ENCODE measurements at places on chromosomes 2 and 18.

- no peak for DNase-seq
These were observed 106.4 kb downstream of the POLE4 start for GRCh38 chr2:75064691-75065396.

DNA sequence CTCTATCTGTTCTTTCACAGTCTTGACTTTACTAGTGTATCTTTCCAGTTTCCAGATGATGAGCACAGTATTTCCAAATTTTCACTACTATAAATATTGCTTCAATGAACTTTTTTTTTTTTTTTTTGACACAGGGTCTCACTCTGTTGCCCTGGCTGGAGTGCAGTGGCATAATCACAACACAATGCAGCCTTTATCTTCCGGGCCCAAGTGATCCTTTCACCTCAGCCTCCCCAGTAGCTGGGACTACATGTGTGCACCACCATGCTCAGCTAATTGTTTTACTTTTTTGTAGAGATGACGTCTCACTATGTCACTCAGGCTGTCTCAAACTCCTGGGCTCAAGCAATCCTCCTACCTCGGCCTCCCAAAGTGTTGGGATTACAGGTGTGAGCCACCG lies 142.8 kb downstream of the SRBD1 start:
- DNase-seq = no peak

- no peak for DNase-seq
These were observed 52.7 kb downstream of the PDCL3 start for GRCh38 chr2:100615471-100615870.

- DNase-seq = no peak
These were observed 68.8 kb upstream of the CD28 start for GRCh38 chr2:203637471-203638167.

GRCh38 chr2:109129921-109130722 lies 1.1 kb downstream of the SH3RF3 start:
- no peak for DNase-seq

GRCh38 chr2:52570716-52571115 lies 1196.9 kb upstream of the CHAC2 start:
- no peak for DNase-seq

GRCh38 chr2:236786751-236787150 lies 217.1 kb downstream of the ACKR3 start:
- no peak for DNase-seq

DNA sequence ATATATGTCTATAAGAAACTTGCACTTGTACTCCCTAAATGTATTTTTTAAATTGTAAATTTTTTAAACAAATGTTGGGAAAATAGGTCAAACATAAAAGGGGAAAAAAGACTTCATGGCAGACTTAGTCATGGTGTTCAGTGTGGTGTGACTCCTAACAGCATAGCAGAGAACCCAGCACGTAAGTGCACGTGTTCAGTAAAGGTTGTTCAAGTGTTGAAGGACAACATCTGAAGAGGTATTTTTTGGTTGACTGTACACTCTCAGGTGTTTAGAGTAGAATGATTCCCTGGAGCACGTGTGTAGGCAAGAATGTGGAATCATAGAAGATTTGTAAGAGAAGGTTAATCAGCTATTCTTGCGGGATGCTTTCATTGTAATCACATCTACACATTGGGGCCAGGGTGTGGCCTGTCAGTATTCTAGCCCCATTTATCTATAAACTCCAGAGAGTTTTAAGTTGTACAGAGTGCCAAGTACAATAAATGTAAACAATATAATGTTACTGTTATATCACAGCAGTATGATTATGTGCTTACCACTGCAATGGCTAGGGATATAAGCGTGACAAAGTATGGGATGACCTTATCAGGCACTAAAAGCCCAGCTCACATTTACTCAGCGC lies 106.8 kb downstream of the CRIM1 start:
- no peak for DNase-seq

GRCh38 chr2:222752746-222753145 lies 81.3 kb downstream of the MOGAT1 start:
- no peak for DNase-seq

- no peak for DNase-seq
These were observed 38.4 kb downstream of the LONRF2 start for GRCh38 chr2:100283724-100284501.

- no peak for DNase-seq
These were observed 457.0 kb upstream of the HNMT start for GRCh38 chr2:137507237-137507636.

DNA sequence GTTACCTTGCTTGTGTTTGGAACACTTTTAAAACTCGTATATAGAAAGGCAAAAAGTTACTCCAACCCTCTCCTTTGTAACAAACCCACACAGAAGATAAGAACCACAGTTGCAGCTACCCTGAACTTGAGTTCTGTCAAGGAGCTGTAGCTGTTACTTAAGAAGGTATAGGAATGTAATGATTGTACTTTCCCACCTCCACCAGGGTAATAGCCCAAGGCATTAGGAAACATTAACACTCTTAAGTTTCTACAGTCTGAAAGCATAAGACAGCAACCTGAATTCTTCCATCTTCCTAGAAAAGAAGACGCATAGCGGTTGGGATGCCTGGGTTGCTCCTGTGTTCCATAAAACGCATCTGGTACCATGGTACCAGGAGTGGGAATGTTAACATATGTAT lies 43.0 kb downstream of the ITGA4 start:
- no peak for DNase-seq

- no peak for DNase-seq
These were observed 87.1 kb downstream of the CDH20 start for GRCh38 chr18:61420218-61420885.
